ENCODE measurements at places on chromosomes 2 and 18.

DNA sequence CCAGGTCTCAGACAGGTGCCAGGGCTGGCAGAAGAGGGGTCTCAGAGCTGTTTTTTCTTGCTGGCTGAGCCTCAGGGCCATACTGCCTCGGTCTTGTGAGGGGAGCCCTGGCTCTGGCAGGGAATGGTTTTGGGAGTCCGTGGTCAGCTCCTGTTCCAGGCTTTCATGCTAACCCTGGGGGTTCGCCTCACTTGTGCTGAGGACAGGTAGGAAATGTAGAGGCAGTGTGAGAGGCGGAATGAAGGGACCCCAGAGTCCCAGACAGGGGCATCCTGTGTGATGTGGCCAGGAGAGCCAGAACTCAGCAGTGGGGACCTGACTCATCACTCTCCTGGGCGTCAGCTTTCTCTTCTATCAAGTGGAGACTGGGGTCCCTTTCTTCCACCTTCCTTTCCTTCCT, 5.7 kb upstream of the CELF4 start:
- DNase-seq: no peak

- DNase-seq: no peak
These were observed 721 bp downstream of the ADAM17 start for GRCh38 chr2:9554921-9555296.

DNA sequence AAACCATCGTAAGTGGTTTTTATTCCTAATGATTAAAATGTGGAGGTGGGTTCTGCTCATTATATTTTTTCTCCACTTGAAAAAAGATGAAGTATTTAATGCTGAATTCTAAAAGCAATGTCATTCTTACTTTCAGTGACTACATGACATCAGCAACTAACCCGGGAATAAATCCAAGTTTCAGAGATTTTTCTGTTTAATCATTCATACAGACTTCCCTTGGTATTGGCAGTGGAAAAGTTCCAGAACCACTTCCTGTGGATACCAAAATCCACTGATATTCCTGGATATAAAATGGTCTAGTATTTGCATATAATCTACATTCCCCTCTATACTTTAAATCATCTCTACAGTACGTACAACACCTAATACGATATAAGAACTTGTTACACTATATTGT, 128.6 kb downstream of the ZNF532 start:
- DNase-seq: no peak

- no peak for DNase-seq
These were observed 43.1 kb upstream of the SLC39A10 start for GRCh38 chr2:195613922-195614321.

DNA sequence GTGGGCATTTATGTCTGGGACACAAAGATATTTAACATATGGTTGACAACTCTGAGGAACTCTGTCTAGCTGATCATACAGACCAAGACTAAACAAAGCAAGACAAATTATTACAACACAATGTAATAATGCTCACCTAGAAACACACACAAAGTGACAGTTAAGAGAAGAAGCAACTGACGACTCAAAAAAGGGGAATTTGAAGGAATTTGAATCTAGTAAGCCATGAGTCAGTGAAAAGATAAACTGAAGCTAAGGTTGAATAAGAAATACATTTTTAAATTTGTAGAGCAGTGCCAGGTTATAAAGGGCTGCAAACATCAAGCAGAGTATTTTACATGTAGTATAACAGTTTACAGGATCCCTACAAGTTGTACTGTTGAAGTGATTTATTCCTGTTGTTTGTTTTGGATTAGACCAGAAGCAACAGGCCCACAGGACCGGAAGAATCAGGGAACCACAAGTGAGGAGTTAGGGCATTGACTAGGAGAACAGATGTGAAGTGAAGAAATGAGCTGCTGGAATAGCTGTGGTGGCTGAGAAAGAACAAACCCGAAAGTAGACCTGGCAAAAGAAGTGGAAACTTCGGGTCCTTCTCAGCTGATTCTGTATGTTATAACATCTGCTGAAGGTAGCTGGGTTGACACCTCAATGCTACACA, 35.6 kb downstream of the IFIH1 start:
- DNase-seq: no peak

- DNase-seq: no peak
These were observed 19.9 kb downstream of the SNORC start for GRCh38 chr2:232889876-232890401.

DNA sequence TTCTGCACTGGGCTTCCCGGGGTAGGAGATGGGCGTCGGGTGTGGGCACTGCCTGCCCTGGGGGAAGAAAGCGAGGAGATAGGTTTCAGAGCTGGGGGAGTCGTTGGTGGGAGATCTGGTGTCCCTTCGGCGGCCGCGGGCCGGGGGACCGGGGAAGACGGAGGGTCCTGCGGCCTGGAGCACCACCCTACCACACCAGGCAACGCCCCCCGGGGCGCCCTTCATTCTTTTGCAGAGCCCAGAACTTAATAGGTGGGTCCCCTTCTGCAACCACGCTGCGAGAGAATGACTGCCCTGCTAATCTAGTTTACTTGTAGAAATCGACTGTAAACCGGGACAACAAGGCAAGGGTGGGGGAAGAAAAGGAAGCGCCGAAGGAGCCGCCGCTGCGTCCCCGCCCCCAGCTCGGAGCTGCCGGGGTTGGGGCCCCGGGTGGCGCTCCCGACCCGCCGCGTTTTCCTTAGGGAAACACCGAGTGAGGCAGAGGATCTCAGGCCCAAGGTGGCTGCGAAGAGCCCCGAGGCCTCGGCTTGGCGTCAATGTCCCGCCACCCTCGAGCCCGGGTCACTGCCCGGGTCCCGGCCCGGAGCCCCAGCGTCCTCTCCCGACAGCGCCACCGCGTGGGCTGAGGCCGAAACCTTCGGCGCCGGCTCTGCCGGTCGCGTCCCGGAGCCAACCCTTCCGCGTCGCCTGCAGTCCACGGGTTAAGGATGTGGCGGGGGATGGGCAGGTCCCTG, 5.4 kb upstream of the SATB2 start:
- DNase-seq: no peak

GRCh38 chr2:210954386-210954907, 398.0 kb downstream of the CPS1 start:
- DNase-seq: no peak

- no peak for DNase-seq
These were observed 56.3 kb upstream of the CCDC195 start for GRCh38 chr2:224772494-224772893.

DNA sequence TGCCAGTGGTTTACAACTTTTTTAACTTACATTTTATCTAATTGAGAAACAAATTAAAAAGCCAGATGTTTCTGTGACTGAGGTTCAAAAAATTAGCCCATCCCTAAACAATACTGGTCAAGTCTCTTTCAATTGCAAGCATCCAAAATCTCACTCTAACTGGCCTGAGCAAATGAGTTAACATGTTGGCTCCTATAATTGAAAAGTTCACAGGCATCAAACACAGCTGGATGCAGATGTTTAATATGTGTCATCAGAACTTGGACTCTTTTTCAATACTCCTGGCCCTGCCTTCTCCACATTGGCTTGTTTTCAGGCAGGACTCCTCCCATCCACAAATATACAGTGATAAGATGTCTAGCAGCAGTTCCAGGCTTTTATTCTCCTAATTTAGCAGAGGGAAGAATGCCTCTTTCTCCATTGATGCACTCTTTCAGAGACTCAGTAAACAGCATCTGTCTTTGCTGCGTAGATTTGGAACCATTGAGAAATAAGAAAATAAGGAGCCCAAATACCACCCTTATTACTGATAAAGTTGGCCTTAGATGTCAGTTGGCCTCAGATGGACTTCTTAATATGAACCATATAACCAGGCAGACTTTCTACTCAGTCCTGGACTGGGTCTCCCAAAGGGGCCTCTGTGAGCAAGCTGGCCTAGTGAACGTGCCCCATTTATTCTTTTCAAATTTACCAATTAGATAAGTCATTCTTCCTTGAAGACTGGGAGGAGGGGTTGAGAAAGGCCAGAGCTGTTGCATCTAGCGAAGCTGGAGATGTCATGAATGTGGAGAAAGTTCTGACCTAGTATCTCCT, 30.4 kb upstream of the FN1 start:
- DNase-seq: no peak

GRCh38 chr18:55695091-55695490, 107.1 kb upstream of the TCF4 start:
- no peak for DNase-seq

DNA sequence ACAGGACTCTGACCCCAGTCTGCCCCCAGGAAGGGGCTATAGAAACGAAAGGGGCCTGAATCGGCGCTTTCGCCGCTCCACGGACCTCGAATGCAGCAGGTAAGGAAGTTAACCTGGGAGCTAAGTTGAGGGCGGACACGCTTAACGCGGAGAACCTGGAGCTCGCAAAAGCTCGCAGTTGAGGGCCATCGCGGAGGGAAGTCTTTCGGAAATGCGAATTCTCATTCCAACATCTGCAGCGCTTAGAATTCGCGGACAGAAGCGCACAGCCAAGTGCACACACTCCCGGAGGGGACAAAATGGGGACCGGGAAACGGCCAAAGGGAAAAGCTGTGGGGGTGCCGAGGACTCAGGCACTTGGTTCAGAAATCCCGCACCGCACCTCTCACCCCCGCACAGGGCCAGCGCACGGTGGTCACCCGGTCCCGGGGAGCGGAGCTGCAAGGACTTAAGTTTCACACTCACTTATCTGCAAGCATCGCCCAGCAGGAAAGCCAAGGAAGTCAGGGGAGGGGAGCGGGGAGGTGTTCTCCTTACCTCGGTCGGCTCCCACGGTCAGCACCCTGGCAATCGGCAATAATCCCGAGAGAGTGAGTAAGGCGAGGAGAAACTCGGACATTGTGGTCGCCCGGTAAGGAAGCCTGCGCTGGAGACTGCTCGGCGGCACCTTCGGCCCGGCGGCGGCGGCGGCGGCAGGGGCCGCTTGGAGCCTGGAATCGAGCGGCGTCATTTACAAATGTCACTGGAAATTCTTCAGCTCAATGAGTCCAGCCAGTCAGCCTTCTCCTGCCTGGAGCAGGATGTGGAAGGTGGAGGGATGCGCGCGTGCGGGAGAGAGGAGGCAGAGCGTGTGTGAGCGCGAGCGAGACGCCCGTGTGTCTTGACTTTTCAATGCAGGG, 456 bp downstream of the LRP1B start:
- DNase-seq: no peak

DNA sequence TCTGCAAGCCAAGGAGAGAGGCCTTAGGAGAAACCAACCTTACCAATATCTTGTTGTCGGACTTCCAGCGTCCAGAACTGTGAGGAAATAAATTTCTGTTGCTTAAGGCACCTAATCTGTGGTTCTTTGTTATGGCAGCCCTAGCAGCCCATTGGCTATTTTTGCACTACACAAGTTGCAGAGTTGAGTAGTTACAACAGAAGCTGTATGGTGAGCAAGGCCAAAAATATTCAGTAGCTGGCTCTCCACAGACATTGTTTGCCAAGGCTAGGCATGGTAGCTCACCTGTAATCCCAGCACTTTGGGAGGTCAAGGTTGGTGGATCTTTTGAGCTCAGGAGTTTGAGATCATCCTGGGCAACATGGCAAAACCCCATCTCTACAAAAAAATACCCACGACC, 27.1 kb upstream of the SCYGR1 start:
- no peak for DNase-seq

DNA sequence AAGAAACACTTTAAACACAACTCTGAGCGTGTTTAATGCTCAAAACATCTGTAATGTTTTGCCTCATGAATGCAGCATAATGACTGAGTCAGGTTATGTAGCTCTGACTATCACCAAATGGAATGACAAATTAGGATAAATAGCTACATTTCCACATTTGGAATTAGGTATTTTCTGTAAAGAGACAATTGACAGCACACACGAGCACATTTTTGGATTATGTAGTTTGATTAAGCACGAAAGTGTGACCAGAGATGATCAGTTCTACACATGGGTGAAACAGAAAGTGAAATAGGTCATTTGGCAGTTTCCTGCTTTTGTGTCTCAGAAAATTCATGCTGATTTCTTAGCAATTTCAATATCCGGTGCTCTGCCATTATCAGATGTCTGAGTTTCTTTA, 29.0 kb downstream of the LPIN1 start:
- no peak for DNase-seq

- no peak for DNase-seq
These were observed 10.5 kb upstream of the CYP26B1 start for GRCh38 chr2:72157871-72158771.

DNA sequence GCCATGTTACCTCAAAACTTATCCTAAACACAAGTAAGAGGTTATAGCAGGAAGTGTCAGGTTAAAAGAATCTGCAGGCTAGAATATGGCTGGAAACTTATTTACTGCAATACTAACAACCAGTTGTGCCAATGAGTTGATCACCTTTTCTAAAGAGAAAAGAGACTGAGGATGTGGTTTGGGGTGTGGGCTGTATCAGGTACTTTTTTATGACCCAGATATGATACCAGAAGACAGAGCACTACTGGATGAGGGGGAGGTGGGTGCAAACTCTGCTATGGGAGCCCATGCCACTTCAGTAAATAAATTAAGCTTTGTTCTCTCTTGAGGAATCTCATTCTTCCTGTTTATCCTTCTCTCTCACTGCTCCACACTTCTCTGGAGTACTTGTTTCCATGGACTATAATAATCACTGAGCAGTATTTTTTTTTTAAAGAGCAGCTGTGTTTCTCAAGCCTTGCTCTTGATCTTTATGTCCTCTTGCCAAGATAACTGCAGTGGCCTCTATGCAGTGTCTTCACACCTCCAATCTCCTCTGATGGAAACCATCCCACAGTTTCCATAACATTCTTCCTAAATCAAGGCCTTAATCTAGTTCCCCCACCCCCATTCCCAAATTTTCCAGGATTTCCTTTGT, 51.2 kb upstream of the NOSTRIN start:
- DNase-seq: no peak

- no peak for DNase-seq
These were observed 170.3 kb downstream of the GLI2 start for GRCh38 chr2:120905824-120906571.

DNA sequence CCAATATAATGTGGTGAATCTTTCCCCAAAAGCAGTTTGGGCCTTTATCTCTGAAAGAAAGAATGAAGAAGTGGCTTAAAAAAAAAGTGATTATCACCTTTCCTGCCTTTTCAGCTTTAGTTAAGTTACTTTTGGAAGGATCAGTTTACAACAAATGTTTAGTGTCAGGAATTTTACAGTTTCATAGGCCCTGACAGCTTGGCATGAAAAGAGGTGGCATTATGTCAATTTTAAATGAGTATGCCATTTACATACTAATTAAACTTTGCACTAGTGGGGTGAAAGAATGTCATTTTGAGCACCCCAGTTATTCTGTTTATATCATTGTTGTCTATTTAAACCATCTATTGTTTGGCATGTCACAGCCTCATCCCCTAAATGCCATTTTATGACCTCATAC, 763.5 kb upstream of the FANCL start:
- no peak for DNase-seq

DNA sequence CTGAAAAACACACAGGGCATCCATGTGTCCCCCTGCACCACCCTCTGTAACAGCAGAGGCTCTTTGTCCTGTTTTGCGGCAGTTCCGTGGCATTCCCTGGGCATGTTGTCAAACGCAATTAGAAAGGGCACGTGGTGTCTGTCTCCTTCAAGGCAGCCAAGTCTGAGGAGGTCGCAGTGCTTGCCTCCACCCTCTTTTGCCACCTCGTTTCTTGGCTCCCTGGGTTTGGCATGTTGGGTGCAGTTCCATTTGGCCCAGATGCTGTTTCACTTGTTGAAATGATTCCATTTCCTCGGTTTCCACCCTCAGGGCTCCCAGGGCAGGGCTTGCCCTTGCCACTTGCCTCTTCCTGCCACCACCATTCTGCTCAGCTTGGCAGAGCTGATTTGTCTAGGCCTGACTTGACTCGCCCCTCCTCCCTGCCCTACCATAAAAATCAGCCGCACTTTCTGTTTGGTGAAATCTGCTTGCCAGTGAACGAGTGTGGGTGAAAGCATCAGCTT, 12.4 kb downstream of the CCL20 start:
- DNase-seq: no peak
